ENCODE measurements at places on chromosomes 4 and X. TPM values are rescaled to one million over a fixed set of nuclear protein-coding genes. Genes with fewer than 3 reads are reported as not detected.
A peak's percentile ranks its signal among the peaks of the same experiment; 100 is the strongest.

ERAS gene
- total RNA-seq, result not detected

DNA sequence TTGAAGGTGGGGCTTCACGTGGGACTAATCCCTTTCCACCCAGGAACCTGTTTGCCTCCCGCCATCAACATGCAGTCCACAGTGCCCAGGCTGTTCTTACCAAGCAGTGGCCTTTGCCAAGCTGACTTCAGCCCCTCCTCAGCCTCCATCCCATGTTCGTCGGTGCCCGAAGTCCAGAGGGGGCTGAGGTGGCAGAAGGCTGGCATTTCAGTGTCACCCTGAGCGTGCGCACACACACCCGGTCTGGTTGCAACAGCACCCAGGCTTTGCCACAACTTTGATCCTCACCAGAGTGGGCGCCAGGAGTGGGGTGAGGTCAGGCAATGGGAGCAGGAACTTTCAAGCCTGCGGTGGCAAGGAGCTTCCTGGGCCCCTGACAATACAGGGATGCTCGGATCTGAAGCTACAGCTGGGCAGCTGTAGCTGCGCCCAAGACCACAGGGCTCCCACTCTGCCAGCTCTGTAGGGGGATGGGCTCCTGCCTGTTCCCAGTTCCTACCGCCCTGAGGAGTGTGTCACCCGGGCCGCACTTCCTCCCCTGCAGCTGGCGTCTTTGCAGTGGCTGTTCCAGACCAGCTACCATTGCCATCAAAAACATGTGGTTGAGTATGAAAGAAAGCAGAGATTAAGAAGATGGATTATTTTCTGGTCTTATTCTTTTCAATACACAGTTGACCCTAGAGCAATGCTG, 428.0 kb downstream of the EPHA5 start:
- DNase-seq, result no peak

GRCh38 chrX:69136546-69137331, 28.5 kb downstream of the PJA1 start:
- peak; percentile 58 for DNase-seq

FABP2 gene
- not detected for total RNA-seq

- no peak for DNase-seq
Measured at GRCh38 chrX:67353651-67354370, 190.0 kb upstream of the AR start.

MAGEA10 gene
- total RNA-seq, result not detected

GASK1B gene
- total RNA-seq, result 0.23 TPM

PF4V1 gene
- not detected for total RNA-seq

TRPC3 gene
- total RNA-seq, result 0.26 TPM

GRCh38 chr4:52600275-52600674, 58.8 kb downstream of the USP46 start:
- DNase-seq, result no peak

DNA sequence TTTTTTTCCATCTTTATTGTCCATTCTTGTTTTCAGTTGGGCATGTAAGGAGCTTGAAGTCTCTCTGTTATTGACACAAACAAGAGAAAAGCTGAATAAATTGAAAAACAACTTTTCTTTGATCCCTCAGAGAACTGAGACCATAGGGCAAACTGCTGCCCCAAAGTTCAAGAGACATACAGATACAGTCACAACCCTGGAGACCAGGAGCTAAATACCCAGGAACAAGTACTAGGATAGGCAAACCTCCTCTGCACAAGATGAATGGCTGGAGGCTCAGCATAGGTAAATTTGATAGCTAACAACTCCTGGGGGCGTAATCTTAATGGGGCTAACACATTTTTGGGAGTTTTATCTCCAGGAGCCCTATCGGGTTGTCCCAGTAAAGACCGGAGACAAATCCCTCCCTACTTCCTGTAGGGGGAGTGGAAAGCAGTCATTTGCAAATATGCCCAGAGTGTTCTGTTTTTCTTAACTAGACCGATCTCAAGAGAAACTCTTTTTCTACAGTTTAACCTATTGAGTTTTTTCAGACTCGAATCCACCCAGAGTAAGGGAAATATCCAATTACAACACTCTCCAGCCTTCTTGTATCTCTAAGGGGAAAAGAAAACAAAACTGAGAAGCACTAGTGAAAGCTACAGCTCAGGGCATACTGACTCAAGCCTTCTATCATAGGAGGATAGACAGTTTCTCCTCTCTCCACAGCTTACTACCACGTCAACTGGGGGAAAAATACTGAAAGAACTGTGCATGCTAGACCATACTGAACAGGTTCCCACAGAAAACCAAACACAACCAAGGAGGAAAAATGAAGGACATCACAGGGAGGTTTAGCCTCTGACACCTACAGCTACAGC, 23.1 kb downstream of the MAGEA8 start:
- no peak for DNase-seq

- DNase-seq, result no peak
Measured at GRCh38 chr4:89572224-89572858, 264.6 kb downstream of the SNCA start.

DNA sequence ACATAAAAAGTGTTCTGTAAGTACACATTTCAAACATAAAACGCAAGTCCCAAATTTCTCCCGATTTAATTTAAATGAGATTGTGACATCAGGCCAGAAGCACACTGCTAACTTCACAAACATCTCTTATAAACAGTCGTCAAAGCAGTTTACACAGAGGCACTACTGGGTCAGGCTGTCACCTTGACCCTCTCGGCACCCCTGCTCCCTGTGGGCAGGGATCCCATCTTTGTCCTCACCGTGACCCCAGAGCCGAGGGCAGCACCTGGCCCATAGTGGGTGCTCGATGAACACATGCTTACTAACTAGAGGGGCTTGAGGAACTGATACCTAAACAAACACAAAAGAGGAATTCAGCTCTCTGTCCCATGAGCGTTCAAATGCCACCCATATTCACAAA, 22.2 kb downstream of the QDPR start:
- no peak for DNase-seq

IL2RG gene
- 0.94 TPM for total RNA-seq

GRCh38 chrX:71167031-71167781, 22.6 kb downstream of the NLGN3 start:
- DNase-seq, result no peak

TRIM61 gene
- total RNA-seq, result 2.8 TPM

DNA sequence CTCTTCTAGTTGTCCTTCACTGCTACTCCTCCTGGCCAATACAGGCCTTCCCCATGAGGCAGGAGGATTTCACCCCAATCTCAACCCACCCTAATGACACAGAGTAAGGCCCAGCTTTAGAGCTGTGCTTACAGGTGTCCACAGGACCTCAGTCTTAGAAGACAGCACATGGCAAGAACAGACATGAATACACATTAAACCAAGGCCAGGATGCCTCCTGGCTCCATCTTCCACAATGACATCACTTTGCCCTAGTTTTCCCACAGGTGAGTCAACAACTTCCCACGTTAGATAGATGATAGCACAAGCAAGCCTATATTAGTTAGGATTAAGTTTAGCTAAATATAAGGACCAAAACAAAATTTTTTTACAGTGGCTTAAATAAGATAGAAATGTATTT, 63.8 kb upstream of the NOCT start:
- DNase-seq, result no peak

DNA sequence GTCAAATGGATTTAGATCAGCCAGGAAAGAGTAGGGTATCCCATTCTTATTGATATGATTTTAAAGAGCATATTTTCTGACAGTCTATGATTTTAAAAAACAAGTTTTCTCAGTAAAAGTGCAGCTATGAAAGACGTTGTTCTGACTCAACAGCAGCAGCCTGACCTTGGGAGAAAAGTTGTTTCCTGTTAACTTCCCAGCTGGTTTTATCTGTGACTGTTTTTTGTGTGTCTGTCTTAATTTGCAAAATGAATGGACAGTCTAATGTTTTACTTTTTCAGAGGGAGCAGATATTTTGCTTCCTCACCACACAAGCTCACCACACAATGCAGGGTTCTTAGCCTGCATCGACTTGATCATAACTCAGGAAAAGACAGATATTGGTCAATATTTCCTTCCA, 764 bp upstream of the MTHFD2L start:
- no peak for DNase-seq

DNA sequence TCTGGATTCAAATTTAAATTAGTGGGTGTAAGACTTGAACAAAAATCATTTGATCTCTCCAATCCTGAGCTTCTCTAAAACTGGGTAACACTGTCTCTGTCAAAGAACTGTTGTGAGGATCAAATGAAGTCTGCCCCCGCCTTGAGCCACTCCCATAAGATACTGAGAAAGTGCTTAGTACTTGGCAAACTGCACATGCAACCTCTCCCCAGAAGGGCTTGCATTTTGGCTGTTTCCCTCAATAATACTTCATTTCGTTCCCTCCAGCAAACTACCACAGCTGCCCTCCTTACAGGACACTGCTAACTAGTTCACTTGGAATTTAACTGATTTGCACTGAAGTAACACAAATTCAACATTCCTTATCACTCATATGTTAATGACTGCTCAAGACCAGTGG, 79.8 kb downstream of the APBB2 start:
- DNase-seq, result no peak

SOX3 gene
- total RNA-seq, result 16.3 TPM

DNA sequence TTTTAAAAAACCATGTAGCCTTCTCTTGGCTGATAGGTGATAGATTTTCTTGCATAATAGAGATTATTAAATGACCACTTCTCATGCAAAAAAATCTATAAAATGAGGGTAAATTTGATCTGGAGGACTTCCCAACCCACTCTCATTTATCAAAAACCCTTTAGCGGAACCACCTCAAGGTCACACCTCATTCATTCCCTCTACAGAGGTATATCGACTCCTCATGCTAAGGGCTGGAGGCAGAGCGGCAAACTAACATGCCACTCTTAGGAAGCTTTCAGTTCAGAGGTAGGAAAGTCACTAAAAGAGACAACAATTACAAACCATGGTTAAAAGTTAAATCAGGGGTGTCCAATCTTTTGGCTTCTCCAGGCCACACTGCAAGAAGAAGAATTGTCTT, 90.0 kb downstream of the COX7B2 start:
- DNase-seq, result no peak

HSD17B13 gene
- total RNA-seq, result 0.25 TPM

DNA sequence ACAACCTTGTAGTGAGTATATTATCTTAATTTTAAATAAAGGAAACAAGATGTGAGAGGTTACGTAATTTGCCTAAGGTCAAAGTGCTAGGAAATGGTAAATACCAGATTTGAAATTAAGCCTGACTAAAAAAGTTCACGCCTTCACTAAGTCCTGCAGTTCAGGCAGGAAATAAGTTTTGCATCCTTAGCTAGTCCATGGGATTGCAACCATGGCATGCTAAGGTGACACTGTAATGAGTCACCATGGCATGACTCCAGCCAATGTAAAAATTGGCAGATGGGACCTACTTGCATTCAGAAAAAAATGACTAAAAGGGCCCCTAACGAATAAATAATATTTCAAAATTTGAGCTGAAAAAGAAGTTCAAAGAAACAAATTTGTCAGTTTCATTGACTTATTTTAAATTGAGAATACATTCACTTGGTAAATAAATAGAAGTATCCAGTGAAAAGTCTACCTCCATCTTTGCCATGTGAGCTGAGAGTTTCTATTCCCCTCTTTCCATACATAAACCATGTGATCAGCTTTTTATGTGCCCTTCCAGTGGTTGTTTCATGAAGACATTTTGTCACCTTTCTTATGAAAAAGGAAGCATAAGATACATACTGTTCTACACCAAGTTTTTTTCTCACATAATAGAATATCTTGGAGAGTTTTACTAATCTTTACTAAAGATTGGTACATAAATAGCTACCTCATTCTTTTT, 72.4 kb downstream of the ANKRD50 start:
- DNase-seq, result no peak

- no peak for DNase-seq
Measured at GRCh38 chr4:102694791-102695190, 66.0 kb downstream of the MANBA start.

DNA sequence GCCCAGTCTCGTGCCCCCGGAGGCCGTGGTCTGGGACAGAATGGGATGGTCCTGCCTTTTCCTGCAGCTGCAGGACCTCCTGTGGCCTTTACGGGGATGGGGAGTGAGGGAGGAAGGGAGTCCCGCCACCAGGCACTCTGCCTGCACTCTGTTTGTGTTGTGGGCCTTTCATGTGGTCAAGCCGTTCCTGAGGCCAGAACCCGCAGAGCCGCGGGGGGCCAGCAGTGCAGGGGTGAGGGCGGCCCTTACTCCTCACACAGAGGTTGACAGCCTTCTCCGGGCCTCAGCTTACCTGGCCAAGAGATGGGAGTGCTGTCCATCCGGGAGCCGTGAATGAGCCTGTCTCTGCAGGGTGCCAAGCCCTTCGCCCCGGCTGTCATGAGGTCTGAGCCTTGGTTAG, 230.7 kb downstream of the AFAP1 start:
- no peak for DNase-seq

SRPK3 gene
- not detected for total RNA-seq

CDKL2 gene
- 1.4 TPM for total RNA-seq

DNA sequence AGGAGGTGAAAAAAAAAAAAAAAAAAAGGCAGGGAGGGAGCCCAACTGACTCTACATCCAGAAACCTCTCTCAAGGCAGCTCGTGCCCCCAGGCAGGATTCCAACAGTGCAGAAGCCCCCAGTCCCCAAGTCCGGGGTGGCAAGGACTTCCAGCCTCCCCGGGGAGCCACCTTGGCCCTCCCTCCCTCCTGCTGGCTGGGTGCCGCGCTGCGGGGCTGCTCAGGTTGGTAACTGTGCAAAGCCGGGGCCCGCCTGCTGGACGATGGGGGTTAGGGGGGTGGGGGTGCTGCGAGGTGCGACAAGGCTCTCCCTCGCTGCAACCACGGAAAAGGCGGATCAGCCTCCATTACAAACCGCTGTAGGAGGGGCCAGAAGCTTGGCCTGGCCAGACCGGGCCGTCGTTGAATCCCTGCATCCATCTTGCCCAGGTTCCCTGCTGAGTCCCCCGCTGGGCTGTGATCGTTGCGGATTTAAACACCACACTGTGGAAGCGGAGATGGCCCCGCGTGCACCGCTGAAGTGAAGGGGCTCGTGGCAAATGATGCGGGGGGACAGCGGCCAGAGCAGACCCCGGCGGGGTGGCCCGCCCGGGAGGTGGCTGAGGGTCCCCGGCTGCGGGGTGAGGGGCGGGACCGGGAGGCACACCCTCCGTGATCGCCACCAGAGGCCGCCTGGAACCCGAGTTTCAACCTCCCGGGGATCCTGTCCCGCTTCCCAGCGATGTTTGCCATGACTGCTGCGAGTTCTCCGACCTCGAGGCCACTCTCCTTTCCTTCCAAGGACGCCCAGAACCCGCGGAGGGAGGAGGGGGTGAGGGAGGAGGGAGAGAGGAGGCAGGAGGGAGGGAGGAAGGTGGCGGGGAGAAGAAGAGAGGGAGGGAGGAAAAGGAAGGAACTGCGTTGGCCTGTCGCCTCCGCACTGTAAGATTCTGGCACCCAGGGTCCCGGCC, 58.0 kb upstream of the DDX3X start:
- DNase-seq, result peak; percentile 54

GRCh38 chr4:83320548-83320947, 14.1 kb downstream of the HPSE start:
- DNase-seq, result no peak

GRCh38 chr4:3243136-3243780, 5.7 kb upstream of the MSANTD1 start:
- DNase-seq, result no peak

Measured in WTC11 (cell line).